ENCODE measurements at places on chromosomes 16 and 17.

DNA sequence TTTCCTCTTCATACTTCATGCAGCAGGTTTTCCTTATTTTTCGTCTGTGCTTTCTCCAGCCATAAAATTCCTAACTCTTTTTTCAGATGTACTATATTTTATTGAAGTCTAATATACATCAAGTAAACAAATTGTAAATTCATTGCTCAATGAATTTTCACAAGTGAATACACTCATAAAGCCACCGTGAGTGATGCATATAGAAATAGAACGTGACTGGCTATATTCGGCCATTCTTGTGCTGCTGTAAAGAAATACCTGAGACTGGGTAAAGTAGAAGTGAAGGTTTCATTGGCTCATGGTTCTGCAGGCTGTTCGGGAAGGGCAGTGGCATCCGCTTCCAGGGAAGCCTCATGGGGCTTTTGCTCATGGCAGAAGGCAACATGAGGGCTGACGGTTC is 868.4 kb upstream of the EEF2KMT start:
- DNase-seq = no peak

- DNase-seq = no peak
These were observed 168.9 kb upstream of the MAF start for GRCh38 chr16:79769270-79769927.

DNA sequence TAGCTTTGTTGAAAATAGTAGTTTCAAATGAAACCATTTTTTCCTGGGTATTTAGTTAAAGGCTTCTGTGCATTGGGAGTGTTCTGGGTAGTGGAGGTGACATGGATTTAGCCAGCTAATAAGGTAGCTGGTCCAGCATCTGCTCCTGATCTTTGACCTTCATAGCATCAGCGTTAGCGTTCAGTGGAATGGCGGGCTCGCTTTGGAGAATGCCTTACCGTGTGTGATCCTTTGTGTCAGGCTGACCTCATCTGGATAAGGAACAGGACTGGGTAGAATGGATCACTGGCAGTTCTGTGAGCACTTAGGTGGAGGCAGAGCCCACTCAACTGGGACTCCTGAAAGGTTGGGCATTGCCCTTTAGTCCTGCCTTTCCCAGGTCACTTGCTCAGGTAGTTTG is 3.7 kb downstream of the SAP30BP start:
- DNase-seq = no peak

DNA sequence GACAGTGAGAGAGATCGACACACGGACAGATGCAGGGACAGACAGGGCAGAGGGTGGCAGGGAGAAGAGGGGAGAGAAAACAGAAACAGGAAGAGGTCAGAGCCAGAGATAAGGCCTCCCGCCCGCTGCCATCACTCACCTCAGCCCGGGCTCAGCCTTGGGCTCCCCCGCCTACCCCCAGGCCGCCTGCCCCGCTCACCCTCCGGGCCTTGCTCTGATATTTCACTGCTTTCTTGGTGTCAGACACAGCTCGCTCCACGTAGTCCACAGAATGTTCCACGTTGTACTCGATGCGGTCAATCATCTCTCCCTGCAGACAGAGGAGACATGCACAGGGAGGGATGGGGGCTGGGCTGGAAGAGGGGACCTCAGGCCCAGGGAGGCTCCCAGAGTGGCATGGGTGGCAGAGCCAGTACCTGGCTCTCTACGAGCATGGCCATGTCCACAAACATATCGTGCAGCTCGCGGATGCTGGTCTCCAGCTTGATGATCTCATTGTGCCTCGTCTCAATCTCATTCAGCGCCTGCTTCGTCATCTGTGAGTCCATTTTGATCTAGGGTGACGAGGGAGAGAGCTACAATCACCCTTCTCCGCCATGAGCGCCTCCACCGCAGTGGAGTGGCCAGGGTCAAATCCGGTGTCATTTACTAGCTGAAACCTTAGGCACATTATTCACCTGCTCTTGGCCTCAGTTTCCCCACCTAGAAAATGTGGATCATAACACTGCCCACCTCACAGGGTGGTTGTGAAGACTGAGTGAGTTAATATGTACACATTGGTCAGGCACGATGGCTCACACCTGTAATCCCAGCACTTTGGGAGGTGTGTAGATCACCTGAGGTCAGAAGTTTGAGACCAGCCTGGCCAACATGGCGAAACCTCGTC is 8.2 kb downstream of the HSD3B7 start:
- DNase-seq = no peak

Data from activated CD4-positive, alpha-beta T cell treated with anti-CD3 and anti-CD28 coated beads, Interleukin-2, Interleukin-4, amounts not matched to agents 100 ng/mL and 50 ng/mL, durations not matched to agents 16 hours and 8 hours (primary cell).